ENCODE measurements at places on chromosomes 7 and 10.

DNA sequence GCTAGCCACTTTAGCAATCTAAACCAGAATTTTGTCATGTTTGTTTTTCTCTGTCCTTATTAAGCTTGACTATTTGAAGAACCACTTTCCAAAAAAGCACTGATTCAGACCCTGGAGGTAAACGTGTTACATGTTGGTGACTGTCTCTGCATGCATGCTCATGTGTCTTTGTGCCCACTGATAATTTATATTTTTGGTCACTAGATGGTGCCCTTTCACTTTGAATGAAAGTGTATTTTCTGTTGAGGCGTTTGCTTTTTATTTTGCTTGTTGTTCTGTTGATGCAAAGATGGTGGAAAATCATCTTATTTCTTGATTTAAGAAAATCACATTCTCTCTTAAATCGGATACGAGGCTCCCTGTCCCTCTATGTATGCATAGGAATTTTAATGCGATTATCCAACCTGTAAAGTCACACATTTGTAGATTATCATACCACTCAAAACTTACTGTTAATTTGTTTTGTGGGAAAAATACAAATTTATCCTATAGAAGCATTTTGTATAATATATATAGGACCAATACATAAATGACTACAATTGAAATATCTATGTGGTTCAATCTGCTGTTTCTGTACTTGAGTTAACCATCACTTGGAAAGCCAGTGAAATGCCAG is 269.3 kb downstream of the BICC1 start:
- DNase-seq: no peak

DNA sequence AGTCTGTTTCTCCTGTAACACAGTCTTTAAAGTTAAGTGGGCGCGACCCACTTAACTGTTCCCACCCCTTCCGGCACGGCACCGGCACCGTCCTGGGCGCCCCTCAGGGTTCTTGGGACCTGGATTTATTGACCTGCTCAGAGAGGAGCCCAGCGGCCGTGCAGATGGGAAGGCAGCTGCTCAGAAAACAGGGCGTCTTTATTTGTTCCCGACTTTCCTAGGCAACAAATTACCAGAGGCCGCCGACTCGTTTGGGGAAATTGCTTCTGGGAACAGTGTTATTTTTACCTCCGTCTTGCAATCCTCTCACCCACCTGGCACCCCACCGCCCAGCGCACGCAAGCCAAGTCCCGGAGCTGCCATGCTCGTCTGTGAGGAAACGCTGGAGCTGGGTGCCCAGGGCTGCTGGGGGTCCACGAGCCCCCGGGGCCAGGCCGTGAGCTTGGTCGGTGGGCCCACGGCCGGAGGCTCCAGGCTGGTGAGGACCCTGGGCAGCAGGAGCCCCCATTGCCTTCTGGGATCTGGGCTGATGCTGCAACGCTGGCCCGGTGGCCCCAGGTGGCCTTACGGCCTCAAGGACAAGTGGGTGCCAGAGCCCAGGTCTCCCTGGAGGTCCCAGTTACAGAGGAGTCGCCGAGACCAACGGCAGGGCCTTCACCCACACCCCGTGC is 14.9 kb upstream of the ADGRA1 start:
- no peak for DNase-seq

DNA sequence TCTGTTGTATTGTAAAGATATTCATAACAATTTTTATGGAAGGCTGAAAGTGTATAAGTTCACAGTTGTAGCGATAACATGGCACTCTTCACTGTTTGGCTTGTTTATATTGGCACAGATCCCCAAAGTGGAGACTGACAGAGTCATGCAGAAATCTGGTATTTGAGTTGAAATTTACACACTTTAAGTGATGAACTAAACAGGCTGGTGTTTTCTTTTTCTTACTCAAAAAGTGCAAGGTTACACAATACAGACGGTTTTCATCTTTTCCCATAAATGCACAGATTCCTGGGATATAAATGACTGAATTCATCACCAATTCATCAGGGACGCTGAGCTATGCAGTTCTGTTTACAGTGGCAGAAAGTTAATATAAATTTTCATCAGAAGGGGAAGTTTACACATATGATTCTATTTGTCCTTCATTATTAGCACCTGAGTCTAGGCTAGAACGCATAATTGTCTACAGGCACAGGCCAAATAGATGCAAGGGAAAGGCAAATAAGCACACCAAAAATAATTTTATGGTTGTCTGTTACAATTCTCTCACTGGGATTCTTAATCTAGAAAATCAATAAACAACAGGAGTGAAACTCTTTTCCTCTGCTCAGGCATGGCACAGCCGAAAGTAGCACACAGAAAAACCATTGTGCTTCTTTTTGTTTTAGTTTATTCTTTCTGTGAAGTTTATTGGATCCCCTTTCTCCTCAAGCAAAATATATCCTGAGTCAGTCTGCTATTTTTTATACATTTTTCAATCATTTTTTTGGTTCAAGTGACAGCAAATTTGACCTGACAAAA is 88.0 kb downstream of the FOXP2 start:
- DNase-seq: no peak

DNA sequence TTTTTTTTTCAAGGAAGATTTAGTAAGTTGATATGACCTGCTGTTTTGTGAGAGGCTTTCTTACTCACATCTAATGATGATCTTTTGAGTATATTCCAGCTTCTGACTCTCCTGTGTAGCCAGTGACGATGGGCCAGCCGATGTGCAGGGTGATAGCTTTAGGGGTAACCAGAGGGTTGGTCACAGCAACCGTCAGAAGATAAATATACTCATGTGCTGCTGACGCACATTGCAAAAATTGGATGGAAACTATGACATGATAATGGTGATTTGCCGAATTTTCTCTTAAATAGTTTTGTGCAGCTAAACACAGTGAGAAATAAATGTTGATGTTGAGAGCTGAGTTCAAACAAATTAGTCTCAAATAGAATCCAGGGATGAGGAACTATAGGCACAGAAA is 29.5 kb downstream of the R3HCC1L start:
- no peak for DNase-seq

DNA sequence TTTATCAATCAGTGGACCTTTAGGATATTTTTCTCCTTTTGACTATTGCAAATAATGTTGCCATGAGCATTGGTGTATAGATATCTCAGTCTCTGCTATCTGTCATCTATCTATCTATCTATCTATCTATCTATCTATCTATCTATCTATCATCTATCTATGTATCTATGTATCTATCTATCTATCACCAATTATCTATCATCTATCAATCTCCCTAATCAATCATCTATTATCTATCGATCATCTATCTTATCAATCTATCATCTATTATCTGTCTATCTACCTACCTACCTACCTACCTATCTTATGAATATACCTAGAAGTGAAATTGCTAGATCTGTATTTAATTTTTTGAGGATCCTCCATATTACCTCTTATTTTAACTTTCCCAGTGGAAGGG is 69.6 kb downstream of the EMX2 start:
- DNase-seq: no peak

DNA sequence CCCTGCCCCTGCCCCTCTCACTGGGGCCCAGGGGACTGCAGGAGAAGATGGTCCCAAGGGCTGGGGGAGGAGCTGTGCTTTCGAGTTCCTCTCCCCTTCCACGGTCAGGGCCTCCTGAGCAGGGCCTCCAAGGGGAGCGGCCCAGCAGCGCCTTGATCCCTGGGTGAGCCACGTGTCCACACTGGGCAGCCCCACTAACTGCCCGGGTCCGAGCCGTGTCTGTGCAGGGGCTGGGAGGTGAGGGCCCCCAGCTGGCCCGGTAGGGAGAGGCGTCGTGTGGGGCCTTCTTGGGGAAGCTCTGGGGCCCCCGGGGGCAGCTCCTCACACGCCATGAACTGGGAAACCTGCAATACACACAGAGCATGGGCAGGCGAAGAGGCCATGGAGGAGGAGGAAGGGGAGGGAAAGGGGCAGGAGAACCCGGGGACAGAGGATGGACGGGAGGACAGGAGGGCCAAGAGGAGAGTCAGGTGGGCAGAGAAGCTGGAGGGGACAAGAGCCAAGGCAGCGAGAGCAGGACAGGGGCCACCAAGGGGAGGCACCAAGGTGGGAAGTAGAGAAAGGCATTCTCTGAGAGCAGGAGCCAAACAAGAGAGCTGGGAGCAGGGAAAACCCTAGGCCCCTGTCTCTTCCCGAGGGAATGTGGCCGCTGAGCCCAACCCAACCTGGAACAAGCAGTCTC is 32.8 kb downstream of the KCNH2 start:
- no peak for DNase-seq

DNA sequence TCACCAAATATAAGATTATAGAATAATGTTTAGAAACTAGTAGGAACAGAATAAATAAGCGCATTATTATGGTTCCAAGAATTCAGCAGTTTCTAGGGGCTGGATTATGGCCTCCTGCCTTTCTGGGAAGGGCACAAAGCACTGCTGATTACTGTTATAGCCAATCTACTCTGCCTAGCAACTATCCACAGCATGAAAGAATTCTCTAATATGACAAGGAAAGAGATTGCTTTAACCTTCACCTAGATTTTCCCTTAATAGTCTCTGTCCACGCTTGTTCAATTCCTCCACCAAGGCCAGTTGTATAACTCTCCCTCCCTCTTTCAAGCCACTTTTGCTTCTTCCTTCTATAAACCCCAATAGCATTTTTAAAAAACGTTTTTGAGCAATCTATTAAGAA is 1033.6 kb upstream of the LRRTM3 start:
- no peak for DNase-seq

Measured in stimulated activated CD8-positive, alpha-beta memory T cell treated with anti-CD3 and anti-CD28 coated beads, Interleukin-7, amount 100 ng/mL, for 24 hours (primary cell).